ENCODE measurements at places on chromosomes 13 and 19. TPM values are rescaled to one million over a fixed set of nuclear protein-coding genes. Genes with fewer than 3 reads are reported as not detected.

NMRK2 gene
- 0.68 TPM for polyA plus RNA-seq

CYP2S1 gene
- polyA plus RNA-seq, result 7.9 TPM

IRS2 gene
- polyA plus RNA-seq, result 3.5 TPM

DNA sequence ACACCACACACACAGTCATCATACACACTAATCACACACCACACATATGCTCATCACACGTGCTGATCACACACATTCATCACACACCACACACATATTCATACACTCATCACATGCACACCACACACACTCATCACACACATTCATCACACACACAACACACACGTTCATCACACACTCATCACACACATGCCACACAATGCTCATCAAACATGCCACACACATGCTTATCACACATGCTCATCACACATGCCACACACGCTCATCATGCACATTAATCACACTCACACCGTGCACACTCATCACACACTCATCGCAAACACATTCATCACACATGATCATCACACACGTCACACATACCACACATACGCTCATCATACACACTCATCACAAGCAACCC lies 47.5 kb downstream of the C1QTNF9 start:
- no peaks in the 10 kb centered on the region for H3K4me1 ChIP-seq
- no peaks in the 10 kb centered on the region for H3K36me3 ChIP-seq
- no peaks in the 10 kb centered on the region for H3K27me3 ChIP-seq
- no peak for DNase-seq
- no peak overlapping the region for H3K27ac ChIP-seq
- no peak overlapping the region for H3K4me3 ChIP-seq

GRCh38 chr13:68380041-68380973 lies 1150.2 kb upstream of the PCDH9 start:
- no peaks in the 10 kb centered on the region for H3K27me3 ChIP-seq
- H3K4me1 ChIP-seq, result no peaks in the 10 kb centered on the region
- no peak overlapping the region for H3K27ac ChIP-seq

DNA sequence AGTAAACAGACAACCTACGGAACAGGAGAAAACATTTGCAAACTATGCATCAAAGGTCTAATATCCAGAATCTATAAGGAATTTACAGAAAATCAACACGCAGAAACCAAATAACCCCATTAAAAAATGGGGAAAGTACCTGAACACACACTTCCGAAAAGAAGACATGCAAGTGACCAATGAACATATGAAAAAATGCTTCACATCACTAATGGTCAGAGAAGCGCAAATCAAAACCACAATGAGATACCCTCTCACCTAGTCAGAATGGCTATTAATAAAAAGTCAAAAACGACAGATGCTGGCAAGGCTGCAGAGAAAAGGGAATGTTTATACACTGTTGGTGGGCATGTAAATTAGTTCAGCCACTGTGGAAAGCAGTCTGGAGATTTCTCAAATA lies 29.5 kb downstream of the SLC25A15 start:
- H3K27ac ChIP-seq, result no peak overlapping the region
- DNase-seq, result no peak
- no peaks in the 10 kb centered on the region for H3K27me3 ChIP-seq
- H3K4me1 ChIP-seq, result no peaks in the 10 kb centered on the region
- no peak overlapping the region for H3K4me3 ChIP-seq
